A673 (cell line): ENCODE measurements at places on chromosomes 2 and 18. TPM values are rescaled to one million over a fixed set of nuclear protein-coding genes. Genes with fewer than 3 reads are reported as not detected.

The FOXI3 gene
- total RNA-seq: 0.11 TPM in 2 replicates

DNA sequence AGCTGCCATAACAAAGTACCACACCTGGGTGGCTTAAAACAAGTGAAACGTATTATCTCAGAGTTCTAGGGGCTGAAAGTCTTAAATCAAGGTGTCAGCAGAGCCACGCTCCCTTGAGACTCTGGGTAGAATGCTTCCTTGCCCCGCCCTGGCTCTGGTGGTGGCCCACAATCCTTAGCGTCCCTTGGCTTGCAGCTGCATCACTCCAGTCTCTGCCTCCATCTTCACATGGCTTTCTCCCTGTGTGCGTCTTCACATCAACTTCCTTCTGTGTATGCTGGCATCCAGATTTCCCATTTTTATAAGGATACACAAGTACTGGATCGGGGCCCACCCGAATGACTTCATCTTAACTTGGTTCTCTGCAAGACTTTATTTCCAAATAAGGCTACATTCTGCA, 62.5 kb downstream of the MRO start:
- no peak for DNase-seq

- no peak for DNase-seq
These were observed 52.8 kb upstream of the OTOF start for GRCh38 chr2:26530696-26531095.

The DYNAP gene
- total RNA-seq: not detected in 2 replicates

- DNase-seq: peak; percentile 94
These were observed 929.2 kb upstream of the SOX11 start for GRCh38 chr2:4762951-4763376.

The NOSTRIN gene
- not detected in 2 replicates for total RNA-seq

DNA sequence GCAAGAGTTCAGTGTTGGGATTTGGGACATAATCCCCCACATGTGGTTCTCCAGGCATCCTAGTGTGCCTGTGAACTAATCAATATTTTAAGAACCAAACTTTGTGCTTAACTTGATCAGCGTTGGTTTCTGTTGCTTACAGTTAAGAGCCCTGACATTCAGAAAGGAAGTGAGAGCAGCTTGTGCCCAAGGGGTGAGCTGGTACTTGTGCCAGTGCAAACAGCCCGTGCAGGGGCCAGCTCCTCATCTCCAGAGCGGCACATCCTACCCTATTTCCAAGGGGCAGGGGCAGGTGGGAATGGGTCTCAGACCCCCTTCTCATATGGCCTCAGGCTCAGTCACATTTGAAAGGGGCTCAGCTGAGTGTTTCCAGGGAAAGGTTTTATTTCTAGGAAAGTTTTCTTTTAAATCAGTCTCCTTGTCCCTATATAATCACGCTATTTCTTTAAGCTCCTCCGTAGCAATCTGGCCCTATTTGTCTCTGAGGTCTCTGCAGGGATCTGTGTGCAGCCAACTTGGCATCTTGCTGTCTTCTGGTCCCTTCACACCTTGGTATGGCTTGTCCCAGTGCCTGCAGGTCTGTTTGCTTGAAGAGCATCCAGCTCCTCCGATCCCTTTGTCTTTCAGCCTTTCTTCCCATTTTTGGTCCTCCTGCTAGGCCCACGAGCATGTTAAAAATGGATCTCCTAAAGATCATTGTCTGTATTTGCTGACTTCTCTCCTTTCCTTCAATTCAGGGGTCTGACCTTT, 358.9 kb downstream of the HRH4 start:
- DNase-seq: no peak
